ENCODE measurements at places on chromosomes 2 and 18. TPM values are rescaled to one million over a fixed set of nuclear protein-coding genes. Genes with fewer than 3 reads are reported as not detected.

Gene IL1A
- total RNA-seq: 2.1 TPM

Gene STPG4
- total RNA-seq: 0.77 TPM

Gene ABCG8
- not detected for total RNA-seq

Gene EPB41L5
- 93.7 TPM for total RNA-seq

DNA sequence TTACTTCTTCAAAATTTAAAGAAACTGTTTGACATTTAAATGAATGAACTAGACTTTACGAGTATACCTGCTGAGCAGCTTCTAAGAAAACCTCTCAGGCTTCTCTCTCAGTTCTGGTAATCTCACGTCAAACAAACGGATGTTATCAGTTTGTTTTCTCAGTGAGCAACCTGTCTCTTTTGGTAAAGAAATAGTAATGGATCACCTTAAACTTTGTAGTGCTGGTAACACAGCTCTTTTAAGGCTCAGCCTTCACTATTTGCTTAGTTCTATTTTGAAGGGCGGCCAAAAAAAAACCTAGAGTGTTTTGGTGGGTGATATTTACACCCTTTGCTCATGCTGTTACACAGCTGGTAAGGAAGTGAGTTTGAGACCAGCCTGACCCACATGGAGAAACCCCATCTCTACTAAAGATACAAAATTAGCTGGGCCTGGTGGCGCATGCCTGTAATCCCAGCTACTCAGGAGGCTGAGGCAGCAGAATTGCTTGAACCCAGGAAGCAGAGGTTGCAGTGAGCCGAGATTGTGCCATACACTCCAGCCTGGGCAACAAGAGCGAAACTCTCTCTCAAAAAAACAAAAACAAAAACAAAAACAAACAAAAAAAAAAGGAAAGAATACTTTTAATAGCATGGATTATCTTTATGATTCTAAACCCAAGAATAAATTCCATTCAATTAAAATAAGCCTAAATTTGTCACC lies 15.9 kb downstream of the FN1 start:
- DNase-seq: no peak

GRCh38 chr2:99695130-99695943 lies 205.5 kb upstream of the REV1 start:
- no peak for DNase-seq

GRCh38 chr18:2916184-2916583 lies 69.4 kb downstream of the EMILIN2 start:
- no peak for DNase-seq

DNA sequence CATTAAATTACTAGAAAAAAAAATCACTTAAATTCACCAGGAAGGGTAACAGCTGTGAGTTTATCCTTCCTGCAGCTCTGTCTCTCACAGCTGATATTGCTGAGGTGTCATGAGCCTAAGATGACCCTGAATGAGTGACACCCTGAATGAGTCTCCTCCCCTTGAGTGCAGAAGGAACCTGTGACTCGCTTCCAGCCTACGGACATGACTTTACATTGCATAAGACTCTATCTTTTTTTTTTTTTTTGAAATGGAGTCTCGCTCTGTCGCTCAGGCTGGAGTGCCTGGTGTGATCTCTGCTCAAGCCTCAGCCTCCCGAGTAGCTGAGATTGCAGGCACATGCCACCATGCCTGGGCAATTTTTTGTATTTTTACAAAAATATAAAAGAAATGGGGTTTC lies 14.1 kb downstream of the MRO start:
- DNase-seq: no peak

DNA sequence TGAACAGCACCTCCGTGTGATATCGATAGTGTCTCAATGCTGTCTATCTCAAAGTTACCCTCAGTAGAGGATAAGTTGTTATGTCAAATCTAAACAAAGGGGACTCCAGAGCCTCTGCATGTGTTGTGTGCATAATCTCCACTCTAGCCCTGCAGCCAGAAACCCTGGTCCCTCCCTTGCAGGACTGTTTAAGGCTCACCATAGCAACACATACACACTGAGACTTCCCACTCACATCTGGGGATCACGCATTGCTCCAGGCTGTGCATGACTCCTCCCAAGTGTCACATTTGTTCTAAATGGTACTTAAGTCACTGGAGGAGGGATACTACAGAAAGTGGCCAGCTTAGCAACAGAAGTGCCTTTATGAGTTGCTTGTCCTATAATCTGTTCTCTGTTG lies 258.6 kb upstream of the CRIM1 start:
- DNase-seq: no peak

DNA sequence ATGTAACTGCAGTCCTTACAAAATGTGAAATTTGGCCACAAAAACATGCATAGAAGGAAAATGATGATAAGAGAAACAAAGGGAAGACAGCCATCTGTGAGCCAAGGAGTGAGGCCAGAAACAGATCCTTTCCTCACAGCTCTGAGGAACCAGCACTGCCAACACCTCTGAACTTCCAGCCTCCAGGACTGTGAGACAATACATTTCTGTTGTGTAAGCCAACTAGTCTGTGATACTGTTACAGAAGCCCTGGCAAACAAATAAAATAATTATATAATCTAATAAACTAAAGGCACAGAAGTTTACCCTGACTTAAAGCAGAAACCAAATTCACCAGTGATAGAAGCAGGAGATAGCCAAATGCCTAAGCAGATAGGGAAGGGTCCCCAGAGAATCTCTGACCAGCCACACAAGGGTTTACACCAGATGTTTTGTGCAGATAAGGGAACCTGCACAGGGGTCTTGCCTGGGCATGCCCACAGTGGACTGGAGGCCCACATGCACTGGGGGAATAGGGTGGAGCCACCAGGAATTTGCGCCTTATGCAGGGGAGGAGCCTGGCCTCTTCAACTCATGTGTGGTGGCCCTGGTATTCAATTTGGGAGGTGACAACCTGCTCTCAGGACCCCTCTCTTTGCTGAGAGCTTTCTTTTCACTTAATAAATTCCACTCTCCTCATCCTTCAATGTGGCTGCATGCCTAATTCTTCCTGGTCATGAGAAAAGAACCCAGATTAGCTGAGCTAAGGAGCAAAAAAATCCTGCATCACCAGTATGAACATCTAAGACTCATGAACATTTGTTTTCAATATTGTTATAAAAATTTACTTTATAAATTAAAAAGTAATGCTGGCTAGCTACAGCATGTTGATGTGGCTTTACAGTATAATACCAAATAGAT lies 3.8 kb upstream of the GCC2 start:
- DNase-seq: no peak

GRCh38 chr2:73089270-73090030 lies 17.9 kb upstream of the SFXN5 start:
- DNase-seq: peak; percentile 67

- no peak for DNase-seq
Observed at GRCh38 chr18:79518028-79518682, 122.4 kb downstream of the NFATC1 start.

DNA sequence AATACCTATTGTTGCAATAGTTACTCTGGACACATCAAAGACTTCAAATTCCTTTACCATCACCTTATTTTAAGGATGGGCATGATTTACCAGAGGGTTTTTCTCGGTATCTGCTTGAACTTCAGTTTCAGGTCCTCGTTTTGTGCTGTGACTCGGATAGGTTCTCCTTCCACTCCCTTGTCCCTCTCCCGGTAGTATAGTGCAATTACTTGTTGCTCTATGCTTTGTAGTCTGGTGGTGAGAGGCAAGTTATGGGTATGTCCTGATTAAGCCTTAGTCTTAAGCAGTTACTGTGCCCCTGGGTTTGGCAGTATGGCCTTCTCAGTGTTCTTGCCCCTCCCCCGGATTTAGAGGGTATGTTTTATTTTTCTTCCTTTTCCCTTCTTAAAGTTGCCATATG lies 96.6 kb downstream of the RHBDD1 start:
- DNase-seq: no peak

Data from lower lobe of right lung (tissue), 2 donors.